Stomach (tissue), 19 donors: ENCODE measurements at places on chromosomes 2 and 18. TPM values are rescaled to one million over a fixed set of nuclear protein-coding genes. Genes with fewer than 3 reads are reported as not detected.
A peak's percentile ranks its signal among the peaks of the same experiment; 100 is the strongest.

The SATB2 gene
- 0.50 TPM for polyA plus RNA-seq

The MC4R gene
- polyA plus RNA-seq, result not detected

The IL37 gene
- 0.55 TPM for polyA plus RNA-seq

The CCDC74A gene
- polyA plus RNA-seq, result 2.5 TPM

The SLC19A3 gene
- polyA plus RNA-seq, result 0.56 TPM

The MC2R gene
- polyA plus RNA-seq, result not detected

The TEX44 gene
- not detected for polyA plus RNA-seq

The MAP3K19 gene
- polyA plus RNA-seq, result not detected

The EN1 gene
- polyA plus RNA-seq, result not detected

DNA sequence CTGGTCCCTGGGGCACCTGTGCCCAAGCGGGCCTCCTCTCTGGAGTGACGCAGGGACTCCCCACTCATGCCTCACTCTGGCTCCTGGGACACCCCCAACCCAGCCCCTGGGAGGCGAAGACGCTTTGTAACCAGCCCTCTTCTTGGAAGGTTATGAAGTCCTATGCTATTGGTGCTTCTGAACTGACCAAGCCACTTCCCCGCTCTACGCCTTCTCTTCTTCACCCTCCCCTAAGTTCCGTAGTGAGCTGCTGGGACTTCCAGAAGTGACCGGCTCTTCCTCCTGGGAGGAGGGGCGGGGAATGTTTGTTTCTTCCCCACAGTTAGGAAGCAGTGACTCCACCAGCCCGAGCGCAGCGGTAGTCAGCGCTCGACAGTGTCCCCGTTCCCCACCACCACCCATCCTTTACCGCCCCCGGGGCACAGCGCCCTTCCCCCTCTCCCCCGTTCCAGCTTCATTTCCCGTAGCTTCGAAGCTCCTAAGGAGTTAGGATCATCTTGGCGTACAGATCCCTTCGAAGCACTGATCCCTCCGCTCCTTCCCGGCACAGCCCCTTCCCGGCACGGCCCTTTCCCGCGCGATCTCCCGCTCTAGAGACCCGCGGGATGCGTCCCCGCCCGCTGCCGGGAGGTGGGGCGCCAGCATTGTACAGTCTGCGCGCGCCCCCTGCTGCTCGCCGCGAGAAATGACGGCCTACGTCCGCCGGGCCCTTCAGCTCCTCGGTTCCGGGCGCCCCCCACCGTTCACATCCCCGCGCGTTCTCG lies 25.3 kb upstream of the NOTO start:
- no peaks in the 10 kb centered on the region for H3K27me3 ChIP-seq
- H3K4me3 ChIP-seq, result peak overlapping the region; percentile 55
- peak overlapping the region; percentile 79 for H3K27ac ChIP-seq
- peaks cover 32% of the 10 kb centered on the region for H3K4me1 ChIP-seq

- H3K36me3 ChIP-seq, result no peaks in the 10 kb centered on the region
- H3K4me3 ChIP-seq, result no peak overlapping the region
- H3K4me1 ChIP-seq, result no peaks in the 10 kb centered on the region
- H3K27ac ChIP-seq, result no peak overlapping the region
Observed at GRCh38 chr18:5066380-5066977, 130.6 kb downstream of the AKAIN1 start.

DNA sequence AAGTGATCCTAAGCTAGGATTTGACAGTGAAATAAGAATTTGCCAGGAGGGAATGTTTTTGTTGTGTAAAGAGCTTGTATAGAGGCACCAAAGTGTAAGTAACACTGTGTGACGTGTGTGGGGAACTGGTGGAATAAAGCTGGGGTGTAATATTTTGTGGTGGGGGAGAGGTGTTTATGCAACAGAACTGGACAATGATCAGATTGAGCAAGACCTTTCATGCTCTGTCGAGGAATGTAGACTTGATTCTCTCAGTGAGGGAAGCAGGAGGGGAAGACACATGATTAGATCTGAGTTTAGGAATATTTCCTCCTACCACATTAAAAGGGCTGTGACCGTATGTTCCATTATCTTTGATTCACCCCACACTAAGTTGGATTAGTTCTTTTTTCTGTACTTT lies 43.6 kb downstream of the EFEMP1 start:
- no peaks in the 10 kb centered on the region for H3K36me3 ChIP-seq
- no peak overlapping the region for H3K4me3 ChIP-seq
- no peak overlapping the region for H3K27ac ChIP-seq
- H3K27me3 ChIP-seq, result no peaks in the 10 kb centered on the region

- DNase-seq, result peak; percentile 30
- H3K36me3 ChIP-seq, result peaks cover 12% of the 10 kb centered on the region
- H3K27me3 ChIP-seq, result no peaks in the 10 kb centered on the region
- H3K4me1 ChIP-seq, result peaks cover 24% of the 10 kb centered on the region
Observed at GRCh38 chr18:23825978-23826405, 136.7 kb downstream of the LAMA3 start.

DNA sequence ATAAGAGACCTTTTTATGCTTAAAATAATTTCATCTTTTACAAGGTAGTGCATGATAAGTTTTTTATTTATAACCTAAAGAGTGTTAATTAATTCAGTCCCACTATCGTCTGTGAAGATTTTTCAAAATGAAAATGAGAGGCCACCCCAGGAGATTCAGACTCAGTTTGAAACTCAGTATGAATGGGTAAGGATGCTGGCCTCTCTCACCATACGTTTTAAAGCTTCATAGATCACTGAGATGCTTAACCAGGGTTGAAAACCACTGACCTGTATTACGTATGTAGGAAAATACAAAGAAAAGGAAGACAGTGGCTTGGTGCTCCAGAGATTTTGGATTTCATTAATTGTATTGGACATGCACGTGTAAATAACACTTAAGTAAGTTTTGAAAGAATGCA lies 278.7 kb downstream of the FSIP2 start:
- no peaks in the 10 kb centered on the region for H3K4me1 ChIP-seq
- H3K27ac ChIP-seq, result no peak overlapping the region
- DNase-seq, result no peak

GRCh38 chr2:11102466-11102865 lies 52.8 kb upstream of the SLC66A3 start:
- no peaks in the 10 kb centered on the region for H3K36me3 ChIP-seq
- H3K4me1 ChIP-seq, result no peaks in the 10 kb centered on the region
- DNase-seq, result no peak
- H3K27ac ChIP-seq, result no peak overlapping the region
- no peak overlapping the region for H3K4me3 ChIP-seq

DNA sequence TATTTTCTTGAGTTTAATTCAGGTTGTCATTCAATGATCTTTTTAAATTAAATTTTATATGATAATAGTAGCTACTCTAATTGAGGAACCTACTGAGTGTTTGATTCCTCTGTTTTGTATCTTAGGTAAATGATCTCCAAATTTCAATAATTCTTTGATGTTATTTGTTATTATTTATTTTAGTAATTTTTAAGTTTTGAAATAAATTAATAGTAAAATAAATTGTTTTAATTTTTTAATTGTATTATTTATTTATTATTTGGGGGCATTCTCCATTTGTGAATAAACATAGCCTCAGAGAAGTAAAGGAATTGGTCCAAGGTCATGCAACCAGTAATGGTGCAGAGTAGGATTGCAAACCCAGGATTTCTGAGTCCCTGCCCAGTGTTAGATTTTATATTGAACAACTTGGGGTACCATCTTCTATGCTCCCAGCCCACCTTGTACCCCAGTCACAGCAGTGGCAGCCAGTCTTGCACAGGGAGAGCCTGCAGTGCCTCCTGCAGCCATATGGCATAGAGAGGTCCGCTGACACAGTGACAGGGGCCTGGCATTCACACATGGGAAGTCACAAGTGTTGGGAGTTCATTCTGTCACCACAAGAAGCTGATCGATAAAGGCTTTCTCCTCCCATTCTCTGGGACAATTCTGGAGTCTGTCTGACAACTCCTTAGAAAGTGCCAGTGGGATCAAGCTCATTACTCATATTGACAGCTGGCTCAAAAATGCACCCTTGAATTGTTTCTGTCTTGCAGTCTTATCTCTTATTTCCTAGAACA lies 110.0 kb upstream of the ETAA1 start:
- no peaks in the 10 kb centered on the region for H3K27me3 ChIP-seq
- no peak for DNase-seq
- H3K4me1 ChIP-seq, result no peaks in the 10 kb centered on the region
- H3K27ac ChIP-seq, result no peak overlapping the region
- no peak overlapping the region for H3K4me3 ChIP-seq
- H3K36me3 ChIP-seq, result no peaks in the 10 kb centered on the region

- DNase-seq, result no peak
- H3K27ac ChIP-seq, result no peak overlapping the region
- H3K36me3 ChIP-seq, result no peaks in the 10 kb centered on the region
- peaks cover 22% of the 10 kb centered on the region for H3K4me1 ChIP-seq
Observed at GRCh38 chr18:8778386-8778785, 73.0 kb downstream of the MTCL1 start.

DNA sequence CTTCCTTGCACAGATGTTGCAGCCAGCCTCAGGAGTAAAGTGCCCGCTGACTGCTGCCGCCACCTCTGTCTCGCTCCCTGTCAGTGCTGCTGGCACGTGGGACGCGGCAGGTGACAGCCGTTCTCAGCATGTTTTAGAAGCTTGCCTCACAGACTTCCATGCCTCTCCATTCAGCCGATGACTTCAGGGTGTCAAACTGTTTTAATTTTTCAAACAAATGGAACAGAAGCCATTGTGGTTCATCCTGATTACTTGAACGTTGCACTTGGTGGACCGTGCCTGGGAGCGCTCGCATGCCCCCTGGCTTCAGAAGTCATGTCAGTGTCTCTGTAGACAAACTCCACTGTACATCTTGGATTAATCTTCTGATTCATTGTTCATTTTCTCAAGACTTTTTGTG lies 62.7 kb upstream of the EML6 start:
- peaks cover 64% of the 10 kb centered on the region for H3K36me3 ChIP-seq
- no peaks in the 10 kb centered on the region for H3K27me3 ChIP-seq
- no peak overlapping the region for H3K27ac ChIP-seq
- DNase-seq, result no peak

DNA sequence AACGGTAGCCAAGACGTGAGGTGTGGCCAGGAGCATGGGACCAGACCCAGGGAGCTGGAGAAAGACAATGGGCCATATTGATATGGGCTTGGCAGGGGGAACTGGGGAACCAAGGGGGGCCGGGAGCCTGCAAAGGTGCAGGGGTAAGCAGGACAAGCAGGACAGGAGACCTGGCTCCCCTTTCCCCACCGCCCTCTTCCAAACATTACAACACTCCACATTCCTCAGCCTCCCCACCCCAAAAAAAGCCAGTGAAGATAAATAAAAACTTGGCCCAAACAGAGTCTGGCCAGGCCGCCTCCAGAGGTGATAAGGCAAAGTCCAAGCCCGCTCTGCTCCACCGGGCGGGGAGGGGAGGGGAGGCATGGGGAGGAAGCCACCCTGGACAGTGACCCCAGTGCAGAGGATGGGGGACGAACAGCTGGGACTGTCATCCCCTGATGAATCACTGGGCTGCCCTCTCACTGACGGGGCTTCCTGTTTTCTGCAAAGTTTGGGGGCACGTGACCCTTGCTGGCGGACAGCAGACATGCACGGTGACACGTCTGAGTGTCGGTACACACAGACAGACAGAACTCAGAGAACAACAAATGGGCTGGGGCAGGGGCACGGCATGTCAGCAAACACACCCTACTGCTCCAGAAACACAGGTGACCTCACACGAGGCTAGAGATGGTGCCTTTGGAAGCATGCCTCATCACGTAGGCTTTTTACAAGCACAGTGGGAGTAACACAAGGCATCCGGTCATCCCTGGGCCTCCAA lies 100.2 kb downstream of the TNS1 start:
- peaks cover 37% of the 10 kb centered on the region for H3K36me3 ChIP-seq
- peak; percentile 78 for DNase-seq
- no peaks in the 10 kb centered on the region for H3K27me3 ChIP-seq
- H3K27ac ChIP-seq, result peak overlapping the region; percentile 92
- H3K4me1 ChIP-seq, result peaks cover 87% of the 10 kb centered on the region

DNA sequence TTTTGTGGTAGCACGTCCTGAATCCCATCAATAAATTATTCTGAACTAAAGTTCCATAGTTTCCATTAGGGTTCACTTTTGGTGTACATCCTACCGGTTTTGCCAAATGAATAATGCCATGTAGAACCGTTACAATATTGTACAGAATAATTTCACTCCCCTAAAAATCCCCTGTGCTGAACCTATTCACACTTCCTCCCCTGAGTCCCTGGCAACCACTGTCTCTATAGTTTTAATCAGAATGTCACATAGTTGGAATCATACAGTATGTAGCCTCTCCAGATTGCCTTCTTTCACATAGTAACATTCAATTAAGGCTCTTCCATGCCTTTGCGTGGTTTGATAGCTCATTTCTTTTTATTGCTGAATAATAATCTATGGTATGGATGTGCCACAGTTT lies 9.6 kb upstream of the CASP8 start:
- DNase-seq, result no peak
- H3K4me3 ChIP-seq, result no peak overlapping the region

- H3K4me3 ChIP-seq, result peak overlapping the region; percentile 93
- H3K27me3 ChIP-seq, result no peaks in the 10 kb centered on the region
- H3K4me1 ChIP-seq, result peaks cover 10% of the 10 kb centered on the region
- peak overlapping the region; percentile 91 for H3K27ac ChIP-seq
- DNase-seq, result no peak
- peaks cover 7% of the 10 kb centered on the region for H3K36me3 ChIP-seq
Observed at GRCh38 chr2:10688921-10689807, 611 bp downstream of the NOL10 start.

DNA sequence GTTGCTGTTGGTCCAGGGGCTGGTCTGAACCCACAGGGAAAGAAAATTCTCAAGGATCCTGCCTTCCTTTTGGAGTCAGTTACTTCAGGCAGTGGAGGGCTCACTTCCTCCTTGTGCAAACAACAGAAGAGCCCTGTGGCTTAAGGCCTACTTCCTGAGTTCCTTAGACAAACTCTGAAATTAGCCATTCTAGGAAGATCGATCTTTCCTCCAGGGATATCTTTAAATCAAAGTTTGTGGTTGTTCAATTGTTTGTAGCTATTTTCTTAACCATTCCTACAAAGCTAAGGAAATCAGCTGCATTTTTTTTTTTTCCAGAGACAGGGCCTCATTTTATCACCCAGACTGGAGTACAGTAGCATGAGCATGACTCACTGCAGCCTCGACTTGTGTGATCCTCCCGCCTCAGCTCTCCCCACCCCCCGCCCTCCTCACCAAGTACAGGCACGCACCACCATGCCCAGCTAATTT lies 156.0 kb downstream of the TANC1 start:
- H3K36me3 ChIP-seq, result no peaks in the 10 kb centered on the region
- H3K27ac ChIP-seq, result peak overlapping the region; percentile 16

- H3K36me3 ChIP-seq, result no peaks in the 10 kb centered on the region
- peak; percentile 76 for DNase-seq
- no peak overlapping the region for H3K27ac ChIP-seq
Observed at GRCh38 chr2:16281451-16282335, 341.3 kb downstream of the MYCN start.

- no peak overlapping the region for H3K4me3 ChIP-seq
- H3K36me3 ChIP-seq, result no peaks in the 10 kb centered on the region
- no peak overlapping the region for H3K27ac ChIP-seq
- peaks cover 3% of the 10 kb centered on the region for H3K27me3 ChIP-seq
- H3K4me1 ChIP-seq, result peaks cover 18% of the 10 kb centered on the region
- peak; percentile 21 for DNase-seq
Observed at GRCh38 chr2:239827523-239827890, 197.6 kb downstream of the NDUFA10 start.
